ENCODE measurements at places on chromosomes 5 and 9.

DNA sequence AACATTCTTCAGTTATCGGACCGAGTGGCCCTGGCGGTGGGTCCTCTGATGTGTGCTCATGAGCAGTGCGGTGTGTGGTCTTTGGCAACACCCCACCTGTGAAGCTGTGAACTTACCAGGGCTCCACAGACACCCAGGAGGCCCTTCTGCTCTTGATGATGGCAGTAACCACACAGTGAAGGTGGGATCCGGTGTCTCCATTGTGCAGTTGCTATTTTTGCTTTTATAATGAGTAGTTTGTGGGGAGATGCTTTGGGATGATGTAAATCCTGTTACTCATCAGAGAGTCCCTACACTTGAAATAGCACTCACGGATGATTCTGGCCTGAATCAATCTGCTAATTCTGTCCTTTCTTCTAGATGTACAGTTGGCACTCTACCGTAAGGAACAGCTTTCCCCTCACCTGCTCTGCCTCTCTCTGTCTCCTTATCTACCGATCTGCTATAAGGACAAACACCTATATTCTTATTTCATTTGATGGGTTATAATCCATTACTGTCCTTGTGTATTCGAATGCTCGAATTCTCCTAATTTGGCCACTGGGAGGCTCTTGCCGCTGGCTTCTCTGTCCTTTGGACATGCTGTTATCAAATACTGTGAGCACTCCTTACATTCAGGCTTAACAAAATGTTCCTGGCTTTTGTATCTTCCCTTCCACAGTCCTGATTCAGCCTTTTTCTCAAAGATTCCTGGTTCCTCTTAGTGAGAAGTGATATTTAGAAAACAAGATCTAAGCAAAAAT, 20.2 kb downstream of the ATPSCKMT start:
- no peak for DNase-seq

DNA sequence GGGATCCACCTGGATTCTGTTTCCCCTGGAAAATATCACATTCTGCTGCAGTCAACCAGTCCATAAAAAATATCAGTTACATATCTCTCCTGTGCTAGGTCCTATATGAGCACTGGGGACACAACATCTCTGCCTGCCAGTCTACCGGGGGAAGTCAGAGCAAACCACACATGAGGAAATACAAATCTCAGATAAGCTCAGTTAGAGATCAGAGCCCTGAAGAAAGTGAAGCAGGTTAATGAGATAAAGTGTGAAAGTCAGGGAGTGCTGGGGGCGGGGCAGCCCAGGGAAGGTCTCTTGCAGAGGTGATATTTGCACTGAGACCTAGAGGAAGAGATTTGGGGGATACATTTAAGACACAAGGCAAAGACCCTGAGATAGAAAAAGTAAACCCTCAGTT, 67.8 kb upstream of the SLC1A1 start:
- no peak for DNase-seq

GRCh38 chr9:105299190-105299854, 54.9 kb downstream of the SLC44A1 start:
- no peak for DNase-seq

GRCh38 chr9:137433916-137434431, 7.2 kb downstream of the ENTPD8 start:
- DNase-seq, result no peak

DNA sequence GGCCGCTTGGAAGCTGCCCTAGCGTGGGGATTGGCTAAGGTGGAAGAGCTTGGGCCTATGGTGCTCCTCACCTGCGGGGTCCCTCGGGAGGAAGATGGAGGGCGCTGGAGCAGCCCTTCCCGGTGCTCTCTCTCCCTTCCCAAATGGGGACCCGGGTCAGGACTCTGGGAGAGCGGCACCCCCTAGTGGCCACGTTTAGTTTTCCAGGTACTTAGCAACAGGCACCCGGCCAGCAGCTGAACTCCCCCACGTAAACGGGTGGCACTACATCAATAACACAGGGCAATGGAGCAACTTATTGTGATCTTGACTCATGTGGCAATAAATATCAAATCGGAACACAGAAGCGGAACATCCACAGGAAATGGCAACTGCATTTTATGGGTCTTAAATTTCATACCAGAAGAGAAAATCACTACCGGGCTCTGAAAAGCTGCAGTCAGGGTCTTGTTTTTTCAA, 316.6 kb downstream of the AGTPBP1 start:
- DNase-seq, result no peak

GRCh38 chr5:141821430-141821925, 56.7 kb downstream of the PCDH1 start:
- DNase-seq, result no peak

DNA sequence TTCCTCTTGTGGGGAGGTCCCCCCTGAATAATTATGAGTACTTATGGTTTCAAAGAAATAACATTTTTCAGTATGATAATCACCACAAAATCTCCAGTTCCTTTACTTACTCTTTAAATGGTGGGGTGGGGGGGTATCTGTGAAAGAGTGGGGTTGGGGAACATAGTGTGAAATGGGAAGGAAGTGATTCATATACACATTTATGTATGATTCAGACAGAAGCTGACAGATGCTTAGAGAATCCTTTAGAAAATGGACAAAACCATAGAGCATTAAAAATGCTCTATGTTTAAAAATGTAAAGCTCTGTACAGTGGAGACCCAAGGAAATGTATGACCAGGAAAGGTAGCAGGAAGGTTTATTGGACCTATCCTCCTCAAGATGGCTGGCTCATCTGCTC, 267.5 kb upstream of the GRIA1 start:
- DNase-seq, result no peak

GRCh38 chr5:149471406-149472183, 79.6 kb downstream of the CSNK1A1 start:
- DNase-seq, result no peak

DNA sequence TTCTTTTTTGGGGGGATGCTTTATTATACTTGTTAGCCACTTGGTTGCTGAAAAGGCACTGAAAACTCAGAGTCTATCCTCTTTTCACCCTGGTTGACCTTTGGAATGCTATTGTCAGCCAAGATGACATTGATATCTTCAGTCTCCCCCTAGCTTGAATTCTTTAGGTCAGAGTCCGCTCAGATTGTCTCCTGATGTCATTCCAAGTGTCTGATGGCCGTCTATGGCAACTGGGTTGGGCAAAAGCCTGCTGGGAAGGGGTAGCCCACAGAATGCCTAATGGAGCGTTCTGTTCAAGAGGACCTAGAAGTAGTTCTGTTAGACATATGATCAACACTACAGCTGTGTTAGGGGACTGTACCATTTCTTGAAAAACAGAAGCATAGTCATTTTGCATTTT, 9.7 kb upstream of the MEF2C start:
- no peak for DNase-seq

DNA sequence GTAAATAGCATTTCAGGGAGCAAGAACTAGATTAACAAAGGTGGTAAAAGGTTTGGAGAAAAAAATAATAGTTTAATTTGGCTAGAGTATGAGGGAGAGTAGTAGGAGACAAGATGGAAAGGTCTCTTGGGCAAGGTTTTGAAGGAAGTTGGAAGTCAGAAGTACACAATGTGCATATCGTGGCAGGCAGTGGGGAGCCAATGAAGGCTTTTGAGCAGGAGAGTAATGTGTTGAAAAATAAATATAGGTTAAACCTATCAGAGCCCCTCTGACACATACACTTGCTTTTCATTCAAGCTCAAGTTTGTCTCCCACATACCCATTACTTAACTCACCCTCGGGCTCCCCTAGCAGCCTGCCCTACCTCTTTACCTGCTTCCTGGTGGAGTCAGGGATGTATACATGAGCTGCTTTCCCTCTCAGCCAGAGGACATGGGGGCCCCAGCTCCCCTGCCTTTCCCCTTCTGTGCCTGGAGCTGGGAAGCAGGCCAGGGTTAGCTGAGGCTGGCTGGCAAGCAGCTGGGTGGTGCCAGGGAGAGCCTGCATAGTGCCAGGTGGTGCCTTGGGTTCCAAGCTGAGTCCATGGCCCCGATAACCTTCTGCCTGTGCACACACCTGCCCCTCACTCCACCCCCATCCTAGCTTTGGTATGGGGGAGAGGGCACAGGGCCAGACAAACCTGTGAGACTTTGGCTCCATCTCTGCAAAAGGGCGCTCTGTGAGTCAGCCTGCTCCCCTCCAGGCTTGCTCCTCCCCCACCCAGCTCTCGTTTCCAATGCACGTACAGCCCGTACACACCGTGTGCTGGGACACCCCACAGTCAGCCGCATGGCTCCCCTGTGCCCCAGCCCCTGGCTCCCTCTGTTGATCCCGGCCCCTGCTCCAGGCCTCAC, at the start of gene CA9:
Gene CA9 (plus strand): TSS at position 797 of the 893 bp plus-strand sequence. CDS start 32 bp downstream, at position 829.
- no peak for DNase-seq

DNA sequence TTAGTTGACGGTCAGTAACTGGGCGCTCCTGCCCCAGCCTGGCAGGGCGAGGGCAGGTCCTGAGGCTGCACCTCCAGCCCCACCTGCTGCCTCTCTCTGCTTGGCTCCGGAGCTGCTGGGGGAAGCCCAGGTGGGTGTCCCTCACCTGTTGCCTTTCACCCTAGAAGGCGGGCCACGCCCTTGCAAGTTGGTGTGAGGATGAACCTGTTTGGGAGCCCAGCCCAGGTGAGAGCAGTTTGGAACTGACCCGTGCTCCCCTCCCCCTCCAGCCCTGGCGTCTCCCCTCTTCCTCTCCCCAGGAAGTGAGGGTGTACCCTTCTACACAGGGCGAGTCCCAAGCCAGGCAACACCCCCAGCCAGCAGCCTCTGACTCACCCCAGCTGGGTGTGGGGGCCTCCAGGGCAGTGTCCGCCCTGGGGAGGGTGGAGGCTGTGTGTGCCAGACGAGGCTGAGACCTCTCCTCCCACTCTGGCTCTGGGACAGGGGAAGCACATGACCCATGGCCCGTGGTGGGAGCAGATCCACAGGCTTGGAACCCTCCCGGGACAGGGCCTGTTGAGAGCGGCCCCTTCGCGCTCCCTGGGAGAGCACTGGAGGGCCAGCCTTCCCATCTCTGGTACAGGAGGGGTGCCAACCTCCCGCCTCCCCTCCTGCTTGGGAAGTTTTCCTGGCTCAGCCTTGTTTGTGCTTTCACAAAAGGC, 10.4 kb downstream of the LRRC8A start:
- no peak for DNase-seq

DNA sequence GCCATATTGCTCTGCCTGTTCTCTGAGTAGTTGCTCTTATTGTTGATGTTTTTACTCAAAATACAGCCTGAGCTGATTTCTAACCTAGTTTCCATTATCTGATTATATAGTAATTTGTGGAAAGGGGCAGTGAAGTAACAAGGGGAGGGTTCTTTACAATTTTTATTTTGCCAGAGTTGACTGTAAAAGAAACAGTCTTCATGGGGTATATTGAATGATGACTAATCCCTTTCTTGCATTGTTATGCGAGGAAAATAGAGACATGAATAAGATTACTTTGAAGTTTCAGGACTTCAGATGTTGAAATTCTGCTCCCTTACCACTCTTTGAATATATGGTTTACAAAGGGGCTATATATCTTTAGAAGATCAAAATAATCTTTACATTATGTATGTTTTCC, 9.1 kb upstream of the LRRC70 start:
- no peak for DNase-seq

Measured in memory B cell (primary cell).